ENCODE measurements at places on chromosomes 3 and 15.
A peak's percentile ranks its signal among the peaks of the same experiment; 100 is the strongest.

GRCh38 chr3:5220193-5220592 lies 32.7 kb downstream of the EDEM1 start:
- no peak for DNase-seq

- DNase-seq = no peak
Observed at GRCh38 chr3:138078096-138078495, 37.3 kb downstream of the DZIP1L start.

DNA sequence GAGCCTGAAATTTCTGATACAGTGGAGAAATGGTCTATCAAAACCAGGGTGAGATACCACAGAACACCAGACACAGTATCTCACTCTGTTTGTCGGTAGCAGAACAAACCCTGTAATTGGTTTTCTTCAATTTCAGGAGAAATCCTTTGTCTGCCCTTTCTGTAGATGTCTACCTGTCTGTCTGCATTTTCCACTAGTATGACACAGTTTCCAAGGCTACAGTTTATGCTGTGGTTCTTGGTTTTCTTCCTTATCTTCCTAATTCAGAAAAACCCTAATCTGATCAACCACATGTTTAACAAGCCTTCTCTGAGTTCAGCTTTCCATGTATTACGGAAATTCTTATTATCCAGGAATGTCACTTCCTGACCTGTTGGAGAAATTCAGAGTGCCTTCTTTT lies 70.8 kb downstream of the SCN11A start:
- DNase-seq = no peak

DNA sequence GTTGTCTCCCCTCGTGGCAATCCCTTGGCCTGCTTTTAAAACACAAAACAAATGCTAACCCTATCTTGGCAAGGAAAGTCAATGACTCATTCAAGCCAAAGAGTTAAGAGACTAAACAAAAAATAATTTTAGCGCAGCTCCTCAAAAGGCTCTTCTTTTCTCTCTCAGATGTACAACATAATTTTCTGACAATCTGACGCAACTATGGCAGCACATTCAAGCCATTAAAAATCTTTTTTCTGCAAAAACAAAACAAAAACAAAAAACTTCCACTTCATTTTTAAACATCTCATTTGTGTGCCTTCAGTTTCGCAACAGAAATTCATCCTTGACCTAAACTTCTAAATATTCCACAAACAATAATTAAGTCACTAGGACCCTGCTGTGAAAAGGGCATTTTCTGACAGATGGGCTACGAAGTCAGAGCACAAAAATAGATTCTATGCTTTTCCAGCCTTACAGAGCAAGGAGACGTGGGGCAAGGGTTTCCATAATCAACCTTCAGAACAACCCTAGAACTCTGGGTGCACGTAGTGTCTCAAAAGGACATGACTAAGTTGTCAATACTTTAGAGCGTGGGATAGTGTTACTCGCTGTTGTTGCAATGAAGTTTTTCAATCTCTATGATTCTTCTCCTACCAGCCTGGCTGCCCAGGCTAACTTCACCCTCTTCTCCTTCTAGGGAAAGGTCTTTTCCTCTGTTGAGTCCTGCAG lies 84.3 kb downstream of the MB21D2 start:
- no peak for DNase-seq

DNA sequence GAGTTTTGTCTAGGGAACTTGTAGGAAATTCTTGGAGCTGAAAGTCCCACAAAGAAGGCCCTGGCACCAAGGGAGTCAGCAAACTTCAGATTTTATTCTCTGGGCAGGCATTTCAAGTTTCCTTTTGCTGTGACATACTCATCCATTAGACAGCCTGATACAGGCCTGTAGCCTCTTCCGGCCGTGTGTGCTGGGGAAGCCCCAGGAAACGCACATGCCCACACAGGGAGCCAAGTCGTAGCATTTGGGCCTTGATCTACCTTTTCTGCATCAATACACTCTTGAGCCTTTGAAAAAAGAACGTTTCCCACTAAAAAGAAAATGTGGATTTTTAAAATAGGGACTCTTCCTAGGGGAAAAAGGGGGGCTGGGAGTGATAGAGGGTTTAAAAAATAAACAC lies 15.0 kb downstream of the TIGIT start:
- peak; percentile 68 for DNase-seq

- no peak for DNase-seq
Observed at GRCh38 chr15:48096813-48097212, 24.0 kb upstream of the SLC24A5 start.

DNA sequence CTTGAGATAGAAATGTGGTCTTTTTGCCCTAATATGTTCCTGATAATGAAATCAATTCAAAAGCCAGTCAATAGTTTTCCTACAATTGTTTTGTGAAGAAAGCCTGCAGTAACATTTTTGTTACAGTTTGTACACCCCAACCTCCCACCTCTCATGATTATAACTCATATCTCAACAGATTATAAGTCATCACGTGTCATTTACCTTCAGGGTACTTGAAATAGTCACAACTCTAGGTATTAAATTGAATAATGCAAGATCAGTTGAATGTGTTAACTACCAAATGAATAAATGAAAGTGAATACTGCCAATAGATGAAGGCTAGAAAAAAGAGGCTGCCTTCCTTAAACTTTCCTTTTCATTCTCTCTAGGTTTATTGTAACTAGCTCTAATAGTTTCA lies 32.9 kb upstream of the CTDSPL2 start:
- no peak for DNase-seq

DNA sequence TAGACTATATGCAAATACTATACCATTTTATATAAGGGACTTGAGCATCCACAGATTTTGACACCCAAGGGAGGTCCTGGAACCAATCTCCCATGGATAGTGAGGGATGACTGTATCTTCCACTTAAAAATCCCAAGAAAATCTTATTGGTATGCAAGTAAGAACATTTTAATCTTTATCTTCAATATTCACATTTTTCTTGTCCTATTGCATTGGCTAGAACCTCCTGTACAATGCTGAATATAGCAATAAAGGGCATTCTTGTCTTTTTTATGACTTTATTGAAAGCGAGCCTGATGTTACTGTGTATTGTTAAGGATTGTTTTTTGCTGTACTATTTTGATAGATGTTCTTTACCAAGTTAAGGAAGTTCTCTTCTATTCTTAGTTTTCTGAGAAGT lies 36.9 kb downstream of the MYLK start:
- DNase-seq = no peak

DNA sequence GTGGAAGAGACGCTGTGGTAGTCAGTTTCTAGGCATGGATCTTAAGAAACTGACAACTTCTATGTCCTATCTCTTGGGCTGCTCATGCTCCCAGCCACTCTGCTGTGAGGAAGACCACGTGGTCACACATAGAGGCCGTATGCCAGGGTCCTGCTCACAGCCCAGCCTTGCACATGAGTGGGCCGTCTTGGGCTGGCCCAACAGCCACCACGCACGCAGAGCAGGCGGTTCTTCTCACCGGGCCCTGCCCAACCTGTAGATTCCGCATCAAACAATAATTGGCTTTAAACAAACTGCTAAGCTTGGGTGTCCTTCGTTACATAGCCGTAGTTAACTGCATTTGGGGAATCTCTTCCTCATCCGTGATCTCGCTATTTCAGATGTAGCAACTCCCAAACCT lies 26.0 kb downstream of the SLC41A3 start:
- DNase-seq = no peak

- no peak for DNase-seq
Observed at GRCh38 chr15:46556559-46557379, 921.9 kb downstream of the SQOR start.

DNA sequence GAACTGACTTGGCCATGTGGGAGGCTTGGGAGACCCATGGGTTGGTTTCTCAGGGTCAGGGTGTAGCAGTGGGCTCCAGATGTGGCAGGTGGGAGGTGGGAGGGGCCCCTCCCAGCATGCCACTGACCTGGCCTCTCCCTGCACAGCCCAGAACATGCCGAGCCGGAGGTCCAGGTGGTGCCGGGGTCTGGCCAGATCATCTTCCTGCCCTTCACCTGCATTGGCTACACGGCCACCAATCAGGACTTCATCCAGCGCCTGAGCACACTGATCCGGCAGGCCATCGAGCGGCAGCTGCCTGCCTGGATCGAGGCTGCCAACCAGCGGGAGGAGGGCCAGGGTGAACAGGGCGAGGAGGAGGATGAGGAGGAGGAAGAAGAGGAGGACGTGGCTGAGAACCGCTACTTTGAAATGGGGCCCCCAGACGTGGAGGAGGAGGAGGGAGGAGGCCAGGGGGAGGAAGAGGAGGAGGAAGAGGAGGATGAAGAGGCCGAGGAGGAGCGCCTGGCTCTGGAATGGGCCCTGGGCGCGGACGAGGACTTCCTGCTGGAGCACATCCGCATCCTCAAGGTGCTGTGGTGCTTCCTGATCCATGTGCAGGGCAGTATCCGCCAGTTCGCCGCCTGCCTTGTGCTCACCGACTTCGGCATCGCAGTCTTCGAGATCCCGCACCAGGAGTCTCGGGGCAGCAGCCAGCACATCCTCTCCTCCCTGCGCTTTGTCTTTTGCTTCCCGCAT lies 7.9 kb upstream of the STAB1 start:
- DNase-seq = no peak

- DNase-seq = no peak
Observed at GRCh38 chr3:4548356-4548755, 55.2 kb downstream of the ITPR1 start.

DNA sequence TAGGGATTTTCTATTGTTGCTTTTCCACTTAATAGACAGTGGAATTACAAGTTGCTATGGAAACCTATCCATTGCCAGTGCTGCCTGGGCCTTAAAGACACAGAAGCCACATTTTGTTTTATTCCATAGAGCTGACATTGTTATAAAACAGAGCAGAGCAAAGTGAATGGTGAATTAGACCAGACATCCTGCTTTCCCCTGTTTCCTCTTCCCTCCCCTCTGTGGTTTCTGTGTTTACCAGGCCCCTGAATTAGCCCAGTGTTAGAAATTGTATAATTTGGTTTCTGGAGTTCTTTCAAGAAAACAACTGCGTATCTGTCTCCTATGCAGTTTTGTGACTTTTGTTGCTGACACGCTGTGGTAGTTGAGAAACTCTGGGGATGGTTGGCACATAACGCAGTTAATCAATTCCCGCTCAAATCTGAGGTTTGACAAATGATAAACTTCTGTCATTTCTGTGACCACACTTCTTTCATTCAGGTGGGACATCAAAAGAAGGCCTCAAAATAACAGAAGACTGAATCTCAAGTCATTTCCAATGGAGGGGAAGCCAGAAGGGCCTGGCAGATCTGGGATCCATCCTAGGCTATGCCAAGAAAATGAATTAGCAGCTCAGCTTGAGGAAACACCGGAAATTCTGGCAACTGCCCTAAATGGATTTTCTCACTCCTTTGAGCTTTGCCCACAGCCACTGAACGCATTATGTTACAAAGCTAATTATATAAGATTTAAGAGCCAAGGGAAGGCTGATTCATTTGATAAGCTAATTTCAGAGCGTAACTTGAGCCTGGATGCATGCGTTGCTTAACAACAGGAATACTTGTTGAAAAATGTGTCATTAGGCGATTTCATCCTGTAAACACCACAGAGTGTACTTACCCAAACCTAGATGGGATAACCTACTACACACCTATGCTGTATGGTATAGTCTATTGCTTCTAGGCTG lies 46.9 kb downstream of the NR1D2 start:
- DNase-seq = no peak

GRCh38 chr3:178304758-178305467 lies 231.3 kb upstream of the KCNMB2 start:
- no peak for DNase-seq

GRCh38 chr3:194042927-194043326 lies 93.0 kb upstream of the HES1 start:
- DNase-seq = no peak

- DNase-seq = no peak
Observed at GRCh38 chr3:193560091-193560490, 5.4 kb upstream of the ATP13A4 start.

DNA sequence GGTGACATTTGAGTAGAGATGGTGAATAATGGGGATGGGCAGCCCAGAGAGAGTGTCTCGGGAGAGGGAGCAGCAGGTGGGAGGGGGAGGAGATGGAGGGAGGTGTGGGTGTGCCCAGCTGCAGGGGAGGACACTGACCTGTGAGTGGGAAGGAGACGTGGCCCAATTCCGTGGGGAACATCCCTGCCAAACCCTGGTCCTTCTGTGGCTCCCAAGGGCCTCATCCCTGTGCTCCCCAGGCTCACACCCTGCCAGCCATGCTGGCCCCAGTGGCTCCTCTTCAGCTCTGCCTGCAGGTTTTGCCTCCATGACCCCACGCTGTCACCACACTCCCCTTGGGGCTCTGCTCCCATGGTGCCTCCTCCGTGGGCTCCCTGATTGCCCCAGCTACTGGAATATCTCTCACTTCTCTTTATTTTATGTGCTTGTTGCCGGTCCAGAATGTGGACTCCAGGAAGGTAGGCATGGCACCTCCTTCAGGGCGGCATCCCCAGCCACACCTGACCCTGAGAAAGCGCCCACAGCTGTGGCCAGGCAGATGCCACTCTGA lies 7.0 kb downstream of the CFAP100 start:
- DNase-seq = no peak

- DNase-seq = no peak
Observed at GRCh38 chr3:102466001-102466400, 31.2 kb downstream of the ZPLD1 start.

GRCh38 chr3:47001731-47002170 lies 22.3 kb downstream of the NBEAL2 start:
- no peak for DNase-seq

DNA sequence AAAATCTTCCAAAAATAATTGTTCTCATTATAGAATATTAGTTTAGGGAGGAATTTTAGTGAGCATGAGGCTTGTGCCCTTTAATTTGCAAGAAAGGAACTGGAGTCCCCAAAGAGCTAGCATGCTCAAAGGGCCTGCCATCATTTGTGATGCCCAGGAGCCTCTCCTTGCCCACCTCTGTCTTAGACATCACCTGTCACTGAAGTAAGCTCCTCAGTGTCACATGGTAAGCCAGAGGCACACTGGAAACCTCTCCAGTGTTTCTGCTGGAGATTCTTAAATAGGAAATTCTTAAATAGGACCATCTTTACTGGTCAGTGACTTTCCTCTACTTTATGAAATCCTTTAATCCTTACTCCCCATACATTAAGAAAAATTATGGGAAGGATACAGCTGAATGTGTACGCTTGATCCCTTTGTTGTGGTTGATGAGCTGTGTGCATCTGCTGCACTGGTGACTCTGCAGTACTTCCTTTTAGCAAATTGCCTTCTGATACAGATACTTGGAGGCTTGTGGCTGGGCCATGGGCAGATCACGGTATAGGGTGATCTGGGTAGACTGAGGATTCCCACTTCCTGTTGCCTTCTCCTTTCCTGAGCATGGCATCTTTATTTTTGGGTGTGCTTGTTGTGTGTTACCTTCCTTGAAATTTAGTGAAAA lies 197.4 kb downstream of the KLHL25 start:
- DNase-seq = no peak

DNA sequence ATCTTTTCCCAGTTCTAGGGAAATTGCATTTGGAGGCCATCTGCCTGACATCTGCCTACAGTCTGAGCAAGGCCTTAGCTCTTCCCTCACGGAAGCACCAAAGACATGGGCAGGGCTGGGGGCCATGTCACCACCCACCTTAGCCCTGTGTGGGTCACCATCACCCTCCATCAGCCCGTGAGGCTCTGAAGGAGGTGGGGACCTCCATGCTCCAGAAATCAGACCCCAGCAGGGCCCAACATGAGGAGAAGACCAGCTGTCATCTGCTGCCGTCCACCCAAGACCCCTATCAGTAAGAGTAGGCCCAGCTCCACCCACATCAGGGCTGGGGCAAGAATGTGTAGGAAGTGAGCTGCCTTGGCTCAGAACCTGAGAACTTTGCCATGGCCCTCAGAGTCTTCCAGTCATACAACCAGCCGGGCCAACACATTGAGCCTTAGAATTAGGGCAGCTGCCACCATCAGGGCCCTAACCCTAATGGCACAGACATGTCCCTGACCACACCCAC lies 1.9 kb downstream of the TMIE start:
- no peak for DNase-seq

- DNase-seq = no peak
Observed at GRCh38 chr3:55750525-55750924, 263.4 kb upstream of the WNT5A start.

All from activated T-cell treated with anti-CD3 and anti-CD28 coated beads, Interleukin-2, amount 50 U/mL, for 24 hours (primary cell).